Midbrain (tissue), 1 donor: ENCODE measurements at places on chromosomes 16 and 17.

- DNase-seq, result no peak
These were observed 10.0 kb downstream of the SLC38A8 start for GRCh38 chr16:84032458-84033178.

GRCh38 chr17:44360144-44360533, 3.5 kb downstream of the FAM171A2 start:
- no peak for DNase-seq

GRCh38 chr17:66276328-66276937, 26.0 kb upstream of the PRKCA start:
- DNase-seq, result no peak

DNA sequence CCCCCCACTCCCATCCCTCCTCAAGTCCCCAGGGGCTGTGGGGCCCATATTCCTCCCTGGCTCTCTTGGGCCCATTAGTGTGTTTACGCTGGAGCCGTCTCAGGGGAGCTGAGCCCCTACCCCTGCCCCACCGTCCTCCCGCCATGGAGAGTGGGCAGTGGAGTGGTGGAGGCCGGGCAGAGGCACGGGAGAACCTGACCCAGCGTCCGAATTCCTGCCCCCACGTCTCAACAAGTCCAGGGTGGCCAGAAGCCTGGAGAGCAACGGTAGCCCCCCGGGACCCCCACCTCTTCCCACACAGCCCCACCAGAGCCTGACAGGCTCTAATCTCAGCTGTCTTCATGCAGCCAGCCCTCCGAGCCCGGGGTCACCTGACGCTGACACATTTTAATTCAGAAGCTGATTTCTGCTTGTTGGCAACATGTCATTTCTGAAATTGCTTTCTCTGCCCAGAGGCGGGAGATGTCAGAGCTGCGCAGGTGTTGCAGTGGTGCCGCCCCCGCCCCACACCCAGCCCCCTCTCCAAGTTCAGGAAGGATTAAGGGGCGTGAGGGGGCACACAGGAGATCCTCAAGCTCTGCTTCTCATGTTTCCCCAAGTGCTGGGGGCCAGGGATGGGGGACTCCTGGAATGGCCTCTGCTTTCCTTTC, 32.6 kb downstream of the WNT9B start:
- DNase-seq, result no peak

DNA sequence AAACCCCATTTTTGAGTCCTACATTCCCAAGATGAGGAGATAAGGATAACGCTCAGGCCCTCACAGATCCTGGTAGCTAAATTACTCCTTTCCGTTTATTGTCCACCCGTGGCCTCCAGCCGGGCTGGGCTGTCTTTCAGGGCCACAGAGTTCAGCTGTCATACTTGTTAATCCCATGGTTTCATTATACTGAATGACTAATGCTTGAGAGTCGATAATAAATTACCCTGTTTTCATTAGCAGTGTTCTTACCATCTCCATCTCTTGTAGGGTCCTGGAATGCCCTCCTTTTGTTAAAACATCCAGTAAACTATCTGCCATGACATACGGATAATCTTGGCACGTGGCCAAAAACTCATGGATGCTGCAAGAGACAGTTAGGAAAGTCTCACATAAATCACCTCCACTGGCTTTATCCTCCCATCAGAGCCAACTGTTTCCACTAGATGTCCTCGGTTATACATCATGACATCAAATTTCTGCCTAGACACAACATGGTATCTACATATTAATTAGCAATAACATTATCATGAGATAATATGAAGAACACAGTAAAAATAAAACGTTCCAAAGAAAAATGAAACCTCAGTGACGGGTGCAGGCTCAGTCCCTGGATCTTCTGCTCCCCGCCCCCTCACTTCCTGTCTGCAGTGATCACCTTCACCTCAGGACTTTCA, 45.3 kb downstream of the BRD7 start:
- peak; percentile 20 for DNase-seq

- DNase-seq, result no peak
These were observed 11.9 kb upstream of the FAAP100 start for GRCh38 chr17:81563861-81564586.

- no peak for DNase-seq
These were observed 55.5 kb upstream of the IRX3 start for GRCh38 chr16:54341892-54342776.

DNA sequence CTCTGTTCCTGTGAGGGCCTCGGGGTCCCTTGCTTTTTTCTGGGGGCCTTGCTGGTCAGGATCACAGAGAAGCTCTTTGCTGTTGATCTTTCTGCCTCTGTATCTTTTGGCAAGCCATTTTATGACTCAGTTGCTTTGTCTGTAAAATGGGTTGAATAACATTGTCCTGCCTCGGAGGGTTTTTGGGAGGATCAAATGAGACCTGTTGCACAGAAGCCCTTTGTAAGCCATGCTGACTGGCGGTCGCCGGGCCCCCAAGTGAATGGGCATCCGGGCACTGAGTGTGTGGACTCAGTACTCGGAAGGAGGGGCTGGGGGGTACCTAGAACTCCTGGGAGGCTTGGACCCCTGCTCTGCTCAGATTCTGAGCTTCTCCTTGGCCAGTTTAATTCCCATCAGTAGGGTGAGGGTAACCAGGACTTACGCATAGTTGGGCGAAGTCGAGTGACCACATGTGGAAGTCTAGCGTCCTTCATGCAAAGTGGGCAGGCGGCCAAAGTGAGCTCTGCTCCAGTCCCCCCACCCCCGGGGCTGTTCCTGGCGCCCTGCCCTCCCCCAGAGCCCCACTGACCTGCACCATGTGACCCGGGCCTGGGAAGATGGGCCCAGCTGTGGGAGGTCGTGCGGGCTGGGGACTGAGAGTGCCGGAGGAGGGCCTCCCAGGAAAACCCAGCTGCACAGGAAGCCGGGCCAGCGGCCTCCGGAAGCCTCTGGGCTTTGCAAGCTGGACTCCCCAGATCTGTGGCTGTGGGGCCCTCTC, 284.0 kb downstream of the SEC14L1 start:
- peak; percentile 58 for DNase-seq

DNA sequence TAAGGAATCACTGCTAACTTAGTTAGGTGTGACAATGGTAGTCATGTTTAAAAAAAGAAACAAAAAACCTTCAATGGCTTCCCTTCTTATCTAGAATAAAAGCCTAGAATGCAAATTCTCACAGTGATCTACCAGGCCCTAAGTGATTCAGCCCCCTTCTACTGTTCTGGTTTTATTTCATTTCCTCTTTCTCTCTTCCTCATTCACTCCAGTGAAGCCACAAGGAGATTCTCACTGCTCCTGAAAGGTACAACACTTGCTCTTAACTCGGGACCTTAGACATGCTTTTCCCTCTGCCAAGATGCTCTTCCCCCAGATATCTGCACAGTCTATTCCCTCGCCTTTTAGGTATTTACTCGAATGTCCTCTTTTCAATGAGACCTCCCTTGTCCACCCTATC, 3.7 kb downstream of the PIGS start:
- DNase-seq, result no peak

GRCh38 chr17:76992891-76993290, 124.7 kb downstream of the MGAT5B start:
- DNase-seq, result no peak

DNA sequence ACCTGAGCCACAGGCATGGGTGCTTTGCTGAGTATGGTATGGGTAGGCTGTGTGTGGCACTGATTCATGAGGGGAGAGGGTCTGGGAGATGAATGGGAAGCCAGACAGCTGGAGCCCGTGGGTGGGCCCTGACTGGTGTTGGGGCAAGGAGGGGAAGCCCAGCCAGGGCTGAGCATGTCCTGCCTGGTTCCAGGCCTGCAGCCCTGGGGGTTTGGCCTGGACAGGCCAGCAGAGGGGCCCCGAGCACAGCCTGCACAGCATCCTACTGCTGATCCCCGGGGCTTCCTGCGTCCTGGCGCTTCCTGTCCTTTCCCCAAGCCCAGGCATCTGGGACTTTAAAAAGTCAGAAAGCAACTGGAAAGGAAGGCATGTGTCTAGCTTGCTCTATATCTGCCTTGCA, 4.6 kb upstream of the MVD start:
- no peak for DNase-seq
